ENCODE measurements at places on chromosomes 11 and 22.
A peak's percentile ranks its signal among the peaks of the same experiment; 100 is the strongest.

GRCh38 chr22:50236731-50237409 lies 8.0 kb downstream of the TUBGCP6 start:
- H3K27ac ChIP-seq: peak overlapping the region; percentile 70
- H3K27me3 ChIP-seq: no peaks in the 10 kb centered on the region

GRCh38 chr11:6604081-6604626 lies 580 bp downstream of the ILK start:
- DNase-seq: peak; percentile 31
- no peak overlapping the region for H3K4me3 ChIP-seq
- H3K36me3 ChIP-seq: peaks cover 6% of the 10 kb centered on the region
- peaks cover 35% of the 10 kb centered on the region for H3K4me1 ChIP-seq
- H3K27ac ChIP-seq: no peak overlapping the region

DNA sequence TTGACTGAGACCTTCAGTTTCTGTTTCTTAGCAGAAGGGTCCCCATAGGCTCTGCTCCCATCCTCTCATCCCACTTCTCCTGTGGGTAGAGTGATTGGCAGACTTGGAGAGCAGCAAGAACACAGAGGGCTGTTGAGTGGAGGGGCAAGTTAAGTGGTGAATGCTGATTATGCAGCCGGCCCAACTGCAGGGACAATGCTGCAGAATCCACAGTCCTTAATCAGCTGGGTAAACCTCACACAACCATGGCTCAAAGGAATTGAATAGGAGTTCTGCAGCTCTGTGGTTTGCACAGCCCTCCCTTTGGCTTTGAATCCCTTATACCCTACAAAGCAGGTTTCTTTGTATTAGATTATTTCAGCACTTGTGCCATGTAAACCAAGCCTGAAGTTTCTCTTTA lies 161.1 kb downstream of the NAV2 start:
- H3K27me3 ChIP-seq: peaks cover 6% of the 10 kb centered on the region
- H3K36me3 ChIP-seq: no peaks in the 10 kb centered on the region
- H3K4me3 ChIP-seq: no peak overlapping the region

GRCh38 chr11:60378354-60378753 lies at the start of gene MS4A7:
Gene MS4A7 (plus strand): TSS chr11:60378532. CDS start chr11:60383142, 4,610 bp downstream.
- no peak within 1 kb of the TSS for H3K27ac ChIP-seq
- H3K27me3 ChIP-seq: peaks cover 66% of the 10 kb centered on the region
- H3K4me1 ChIP-seq: no peaks in the 10 kb centered on the region
- DNase-seq: no peak

DNA sequence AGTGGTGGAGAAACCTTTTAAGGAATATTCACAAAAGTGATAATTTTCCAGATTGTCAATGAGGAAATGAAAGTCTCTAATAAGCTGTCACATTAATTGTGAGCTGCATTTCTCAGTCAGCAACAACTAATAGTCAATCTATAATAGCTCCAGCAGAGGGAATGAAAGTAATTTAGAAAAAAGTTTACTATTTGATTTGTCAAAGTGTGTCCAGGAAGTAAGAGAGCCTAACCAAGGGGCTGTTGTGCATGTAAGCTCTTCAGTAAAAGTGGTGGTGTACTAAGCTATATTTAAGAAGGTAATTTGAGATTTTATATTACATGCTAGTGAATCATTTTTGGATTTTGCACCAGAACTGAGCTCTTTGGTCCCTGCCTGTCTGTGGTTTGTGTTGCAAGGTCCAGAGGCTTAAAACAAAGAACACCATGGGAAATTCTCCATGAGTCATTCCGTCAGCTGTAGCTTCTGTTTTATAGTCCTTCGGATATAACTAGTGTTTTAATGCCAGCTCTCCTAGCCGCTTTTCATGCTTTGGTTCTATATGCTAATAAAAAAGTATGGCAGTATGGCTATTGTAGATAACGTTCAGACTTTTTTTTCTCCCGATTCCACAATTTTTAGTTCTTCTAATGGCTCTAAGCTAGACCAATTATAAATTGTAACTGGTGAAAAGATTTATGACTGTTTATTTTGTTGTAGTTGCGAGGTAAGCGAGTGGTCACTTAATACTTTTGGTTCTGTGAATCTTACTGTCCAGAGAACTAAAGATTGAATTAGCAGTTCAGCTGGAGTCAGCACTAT lies 64.6 kb downstream of the ARHGEF12 start:
- DNase-seq: no peak
- H3K27ac ChIP-seq: no peak overlapping the region
- no peaks in the 10 kb centered on the region for H3K36me3 ChIP-seq
- peaks cover 3% of the 10 kb centered on the region for H3K4me1 ChIP-seq
- no peaks in the 10 kb centered on the region for H3K27me3 ChIP-seq

DNA sequence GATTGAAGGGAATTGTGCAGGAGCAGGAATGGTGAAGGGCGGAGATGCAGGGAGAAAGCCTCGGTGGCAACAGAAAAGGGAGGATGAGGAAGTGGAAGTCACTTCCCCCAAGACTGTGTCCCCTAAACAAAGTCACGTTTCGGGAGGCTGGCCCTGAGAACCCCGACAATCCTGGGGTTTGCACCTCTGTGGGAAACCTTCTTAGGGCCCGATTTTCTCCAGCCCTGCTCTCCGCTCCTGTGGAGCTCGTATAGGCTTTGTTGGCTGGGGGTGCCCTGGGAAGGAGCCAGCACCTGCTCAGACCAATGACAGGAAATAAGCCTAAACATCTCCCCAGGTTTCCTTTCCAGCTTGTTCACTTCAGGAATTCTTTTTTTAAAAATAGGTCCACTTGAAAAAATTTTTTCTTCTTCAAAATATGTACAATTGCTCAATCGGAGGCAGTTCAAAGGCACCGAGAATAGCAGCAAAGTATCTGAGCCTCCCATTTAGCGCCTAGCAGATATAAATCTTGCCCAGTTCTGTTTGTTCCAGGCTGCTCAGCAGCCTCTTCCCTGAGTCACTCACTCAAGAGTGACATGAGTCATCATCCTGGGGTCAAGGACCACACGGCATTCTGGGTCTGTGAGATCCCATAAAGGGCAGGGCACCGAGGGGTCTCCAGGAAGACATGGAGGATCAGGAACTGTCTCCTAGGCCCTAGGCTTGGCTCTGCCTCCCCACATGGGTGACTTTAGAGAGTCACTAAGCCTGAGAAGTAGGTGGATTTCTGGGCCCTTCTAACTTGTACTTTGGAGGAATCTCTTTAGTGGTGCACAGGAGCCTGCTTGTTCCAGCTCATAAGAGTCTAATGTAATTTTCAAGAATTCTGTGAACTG lies 34.0 kb downstream of the IRAG1 start:
- no peaks in the 10 kb centered on the region for H3K27me3 ChIP-seq
- H3K4me1 ChIP-seq: peaks cover 4% of the 10 kb centered on the region
- no peak for DNase-seq
- no peaks in the 10 kb centered on the region for H3K36me3 ChIP-seq
- no peak overlapping the region for H3K4me3 ChIP-seq

DNA sequence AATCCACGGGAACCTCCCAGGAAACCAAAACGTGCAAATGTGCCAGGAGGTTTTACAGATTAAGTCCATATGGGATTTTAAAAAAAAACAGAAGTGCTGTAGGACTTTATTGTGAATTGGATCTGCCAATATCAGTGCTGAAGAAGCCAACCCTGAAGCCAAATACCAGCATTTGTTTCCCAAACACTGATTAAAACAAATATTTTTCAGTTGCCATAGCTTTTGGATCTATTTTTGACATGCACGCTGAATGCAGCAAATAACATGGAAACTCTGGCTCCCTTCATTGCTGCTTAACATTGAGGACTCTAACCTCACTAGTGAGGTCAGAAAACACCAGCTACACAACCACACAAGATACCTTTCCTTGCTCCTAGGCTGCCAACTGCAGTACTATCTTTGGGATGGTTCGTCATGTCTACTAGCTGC lies 28.4 kb upstream of the SIK2 start:
- H3K36me3 ChIP-seq: peaks cover 4% of the 10 kb centered on the region
- no peak overlapping the region for H3K4me3 ChIP-seq
- H3K27me3 ChIP-seq: peaks cover 39% of the 10 kb centered on the region
- no peak overlapping the region for H3K27ac ChIP-seq

- no peak for DNase-seq
- no peak overlapping the region for H3K4me3 ChIP-seq
- peaks cover 2% of the 10 kb centered on the region for H3K4me1 ChIP-seq
- no peak overlapping the region for H3K27ac ChIP-seq
- no peaks in the 10 kb centered on the region for H3K27me3 ChIP-seq
- no peaks in the 10 kb centered on the region for H3K36me3 ChIP-seq
Measured at GRCh38 chr11:15557457-15558230, 442.9 kb downstream of the INSC start.

Data from T-helper 17 cell (primary cell).